ENCODE measurements at places on chromosomes 1 and 21.

DNA sequence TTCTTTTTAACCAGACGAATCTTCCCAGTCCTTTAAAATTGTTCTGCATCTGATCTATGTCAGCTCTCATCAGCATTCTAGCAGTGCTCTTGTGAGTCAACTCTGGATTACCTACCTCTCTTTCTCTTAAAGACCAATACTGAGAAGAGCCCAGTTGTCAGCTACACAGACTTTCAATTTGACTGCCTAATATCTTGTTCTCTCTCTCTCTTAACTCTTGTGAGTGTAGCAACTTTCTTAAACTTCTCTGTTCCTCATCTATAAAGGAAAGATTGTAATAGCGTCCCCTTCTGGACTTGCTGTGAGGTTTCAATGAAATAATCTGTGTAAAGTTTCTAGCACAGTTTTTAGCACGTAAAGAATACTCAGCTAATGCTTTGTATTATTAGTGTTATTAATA lies 499.3 kb upstream of the ADAMTS5 start:
- no peak for DNase-seq

DNA sequence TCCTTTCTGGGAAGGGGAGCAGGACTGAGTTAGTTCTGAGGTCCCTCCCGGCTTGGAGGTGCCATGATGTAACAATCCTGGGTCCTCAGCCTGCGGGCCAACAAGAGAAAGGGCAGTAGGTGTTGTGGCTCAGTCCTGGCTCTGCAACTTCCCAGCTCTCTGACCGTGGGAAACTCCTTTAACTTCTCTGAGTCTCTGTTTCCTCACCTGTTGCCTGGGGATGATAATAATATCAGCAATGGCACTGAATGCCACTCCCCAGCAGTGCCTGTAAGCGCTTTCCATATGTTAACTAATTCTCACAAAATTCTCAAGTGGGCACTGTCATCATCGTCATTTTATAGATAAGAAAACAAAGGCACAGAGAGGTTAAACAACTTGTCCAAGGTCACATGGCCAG lies 2.3 kb downstream of the PADI3 start:
- DNase-seq, result no peak

DNA sequence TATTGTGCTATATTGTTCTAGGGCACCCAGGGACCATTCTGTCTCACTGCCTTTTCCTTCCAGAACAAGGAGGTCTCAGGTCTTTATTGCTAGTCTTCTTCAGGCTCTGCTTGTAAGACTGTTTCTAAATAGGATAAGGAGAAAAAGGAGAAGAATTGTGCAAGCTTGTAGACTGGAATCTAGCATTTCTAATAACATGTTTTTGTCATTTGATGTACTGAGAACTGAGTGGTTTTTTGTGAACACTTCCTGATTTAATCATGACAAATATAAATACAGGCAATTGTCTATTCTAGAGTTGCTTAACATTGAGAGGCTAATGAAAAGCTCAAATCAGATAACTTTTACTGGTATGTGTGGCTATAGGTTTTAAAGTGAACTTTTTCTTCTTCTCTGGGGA lies 77.6 kb downstream of the CLIC4 start:
- no peak for DNase-seq

- DNase-seq, result no peak
These were observed 9.8 kb downstream of the THAP3 start for GRCh38 chr1:6634371-6635052.

- DNase-seq, result no peak
These were observed 315.8 kb upstream of the KAZN start for GRCh38 chr1:14282707-14283106.

DNA sequence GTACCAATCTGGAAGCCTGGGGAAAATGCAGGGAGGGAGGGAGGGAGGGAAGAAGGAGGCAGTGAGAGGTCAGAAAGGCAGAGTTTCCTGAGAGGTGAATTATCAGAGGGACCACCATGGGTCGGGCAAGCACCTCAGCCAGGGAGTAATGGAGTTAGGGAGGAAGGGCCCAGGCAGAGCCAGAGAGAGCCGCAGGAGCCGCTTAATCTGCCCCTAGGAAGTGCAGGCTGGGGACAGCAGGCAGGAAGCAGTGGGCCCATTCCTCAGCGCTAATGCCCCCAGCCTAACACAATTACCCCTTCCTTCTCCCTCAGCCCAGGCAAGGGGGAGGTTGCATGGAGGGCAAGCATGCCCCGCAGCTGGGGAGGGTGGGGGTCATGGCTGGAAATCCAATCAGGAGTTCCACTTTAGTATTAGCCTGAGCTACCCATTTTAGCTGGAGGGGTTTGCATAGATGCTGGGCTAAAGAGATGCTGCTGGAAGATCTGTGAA lies 109.0 kb downstream of the TMEM53 start:
- no peak for DNase-seq

DNA sequence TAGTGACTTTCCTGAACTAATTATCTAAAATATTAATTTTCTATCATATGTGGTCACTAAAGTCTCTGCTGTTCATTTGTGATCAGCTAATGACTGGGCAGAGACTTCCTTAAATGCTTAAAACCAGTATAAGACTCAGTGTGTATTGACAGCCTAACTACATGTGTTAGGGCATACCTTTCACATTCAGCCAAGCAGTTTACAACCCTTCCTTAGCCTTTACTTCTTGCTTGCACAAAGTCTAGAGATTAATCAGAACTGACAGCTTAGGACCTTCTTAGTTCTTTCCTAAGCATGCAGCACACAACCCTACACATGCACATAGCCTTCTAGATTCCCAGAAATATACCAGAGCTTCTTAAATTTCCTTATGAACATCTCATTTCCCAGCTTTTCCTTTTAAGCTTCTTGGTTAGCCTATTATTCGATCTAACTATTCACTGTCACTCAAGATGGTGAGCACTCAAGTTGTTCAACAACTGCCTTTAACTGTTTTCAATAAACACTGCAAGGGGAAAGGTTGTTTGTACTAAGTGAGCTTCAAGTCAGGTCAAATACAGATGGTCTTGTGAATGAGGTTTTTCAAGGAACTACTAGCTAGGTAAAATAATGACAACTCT lies 13.4 kb downstream of the EYA3 start:
- DNase-seq, result no peak

DNA sequence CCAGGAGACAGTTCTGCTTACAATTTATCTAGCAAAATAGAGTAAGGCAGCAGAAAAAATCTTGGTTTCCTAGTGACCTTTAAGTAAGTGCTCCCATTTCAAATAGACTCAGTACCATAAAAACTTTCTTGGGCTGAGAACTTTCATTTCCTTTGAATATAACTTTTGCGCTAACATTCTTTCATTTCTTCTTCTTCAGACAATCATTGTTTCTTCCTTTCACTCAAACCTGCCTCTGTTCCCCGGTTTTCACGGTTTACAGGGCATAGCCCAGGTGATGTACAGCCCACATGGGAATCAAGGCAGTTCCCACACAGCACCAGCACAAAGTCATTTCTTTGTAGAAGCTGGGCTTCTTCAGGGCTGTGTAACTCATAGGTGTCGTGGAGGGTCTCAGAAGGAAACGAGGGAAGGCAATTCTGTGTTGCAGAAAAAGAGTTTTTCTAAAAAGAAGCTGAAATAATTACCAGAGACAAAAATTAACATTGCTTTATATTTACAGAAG lies 611.6 kb downstream of the SMYD3 start:
- DNase-seq, result no peak

DNA sequence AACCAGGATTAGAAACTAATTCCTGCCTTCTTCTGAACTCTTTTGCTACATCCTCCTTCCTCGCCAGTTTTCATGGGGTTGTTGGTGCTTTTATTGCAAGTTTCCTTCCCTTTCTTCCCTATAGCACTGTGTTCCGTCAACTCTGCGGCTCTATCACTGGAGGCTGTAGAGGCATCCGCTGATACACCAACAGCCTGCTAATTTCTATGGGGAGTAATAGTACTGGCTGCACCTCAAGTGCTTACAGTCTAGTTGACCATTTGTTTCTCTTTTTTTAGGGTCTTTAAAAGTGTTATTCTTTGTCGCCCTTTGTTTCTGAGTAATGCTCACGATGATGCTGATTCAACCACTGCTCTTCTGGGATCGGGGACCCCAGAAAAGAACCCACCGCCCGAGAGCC lies 746 bp downstream of the MIS18A start:
- no peak for DNase-seq

DNA sequence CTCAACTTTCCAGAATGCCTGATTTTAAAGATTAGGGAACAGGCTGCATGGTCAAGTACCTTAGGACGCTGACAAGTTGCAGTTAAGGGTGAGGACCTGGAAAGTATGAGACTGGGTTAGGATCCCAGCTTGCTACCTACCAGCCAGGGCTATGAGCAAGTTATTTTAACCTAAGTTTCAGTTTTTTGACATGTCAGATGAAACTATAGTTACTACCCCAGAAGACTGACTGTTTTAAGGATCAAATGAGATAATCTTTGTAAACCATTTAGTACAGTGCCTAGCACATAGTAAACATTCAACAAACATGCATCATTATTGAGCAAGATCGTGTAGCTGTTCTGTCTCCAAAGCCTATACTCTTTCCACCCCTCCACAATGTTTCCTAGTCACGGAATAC lies 14.4 kb downstream of the THEMIS2 start:
- DNase-seq, result no peak

DNA sequence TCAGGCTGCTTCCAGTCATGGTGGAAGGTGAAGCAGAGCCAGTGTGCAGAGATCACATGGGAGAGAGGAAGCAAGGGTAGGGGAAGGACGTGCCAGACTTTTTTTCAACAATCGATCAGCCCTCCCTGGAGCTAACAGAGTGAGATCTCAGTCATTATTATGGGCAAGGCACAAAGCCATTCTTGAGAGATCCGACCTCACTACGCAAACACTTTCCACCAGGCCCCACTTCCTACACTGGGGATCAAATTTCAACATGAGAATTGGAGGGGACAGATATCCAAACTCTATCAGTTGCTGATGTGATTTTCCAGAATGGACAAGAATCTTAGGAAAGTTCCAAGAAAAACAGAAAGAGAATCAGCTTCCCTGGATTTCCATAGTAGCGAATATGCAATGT lies 60.5 kb downstream of the BACE2 start:
- no peak for DNase-seq

DNA sequence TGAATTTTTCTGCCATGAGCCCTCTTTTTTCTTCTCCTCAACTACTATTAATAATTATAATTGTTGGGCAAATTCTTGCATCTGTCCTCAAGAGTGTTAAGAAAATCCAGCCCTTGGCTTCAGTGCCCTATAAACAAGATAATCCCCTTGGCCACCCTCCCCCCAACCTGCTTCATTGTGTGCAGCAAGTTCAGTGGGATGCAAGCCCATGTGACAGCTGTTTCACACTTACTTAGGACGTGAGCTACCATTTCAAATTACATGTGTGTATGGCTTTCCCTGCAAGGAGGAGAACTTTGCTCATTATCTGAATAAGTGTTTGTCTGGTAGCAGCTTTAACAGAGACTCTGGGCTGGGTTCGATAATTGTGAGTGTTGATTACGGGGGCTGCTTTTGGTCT lies 276.2 kb downstream of the CACNA1E start:
- DNase-seq, result no peak

DNA sequence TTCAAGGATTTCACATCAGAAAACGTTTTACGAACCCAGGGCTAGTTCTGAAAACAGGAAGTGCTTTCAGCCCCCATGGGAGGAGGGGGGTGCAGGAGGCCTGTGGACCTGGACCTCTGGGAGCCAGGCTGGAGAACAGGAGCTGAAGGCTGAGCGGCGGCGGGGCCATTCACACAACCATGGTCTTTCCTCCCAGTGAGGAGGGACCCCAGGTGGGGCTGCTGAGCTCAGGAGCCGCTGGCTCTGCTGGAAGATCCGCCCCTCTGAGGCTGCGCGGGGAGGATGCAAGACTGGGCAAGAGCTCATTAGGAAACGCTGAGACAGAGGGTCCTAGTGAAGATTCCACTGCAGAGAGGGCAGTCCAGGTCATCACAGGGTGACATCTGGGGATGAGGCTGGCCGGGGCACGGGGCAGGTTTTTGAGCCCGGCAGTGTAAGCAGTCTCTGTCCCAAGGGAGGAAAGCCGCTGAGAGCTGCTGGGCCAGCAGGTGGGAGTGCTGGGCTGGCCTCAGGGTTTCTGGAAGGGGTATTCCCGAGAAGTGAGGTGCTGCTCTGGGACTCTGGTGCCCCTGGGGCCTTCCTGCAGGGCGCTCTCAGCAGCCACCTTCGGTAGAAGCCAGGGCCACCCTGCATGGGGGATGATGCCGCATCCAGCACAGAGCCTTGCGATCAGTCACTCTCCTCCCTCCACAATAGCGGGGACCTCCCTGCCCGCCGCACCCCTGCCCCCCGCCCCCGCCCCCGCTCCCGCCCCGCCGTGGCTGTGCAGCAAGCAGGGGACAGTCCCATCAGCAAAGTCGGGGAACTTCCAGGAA lies 7.5 kb downstream of the MX2 start:
- DNase-seq, result no peak

DNA sequence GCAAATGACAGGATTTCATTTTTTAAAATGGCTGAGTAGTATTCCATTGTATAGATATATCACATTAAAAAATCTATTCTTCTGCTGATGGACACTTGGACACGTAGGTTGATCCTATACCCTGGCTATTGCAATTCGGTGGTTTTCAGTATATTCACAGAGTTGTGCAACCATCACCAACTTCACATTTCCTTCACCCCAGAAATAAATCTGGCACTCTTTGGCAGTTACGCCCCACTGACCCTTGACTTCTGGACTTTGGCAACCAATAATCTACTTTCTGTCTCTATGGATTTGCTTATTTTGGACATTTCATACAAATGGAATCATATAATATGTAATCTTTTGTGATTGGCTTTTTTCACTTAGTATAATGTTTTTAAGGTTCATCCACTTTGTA lies 35.9 kb downstream of the MAP3K7CL start:
- DNase-seq, result no peak

- DNase-seq, result no peak
These were observed 57.0 kb downstream of the CAMTA1 start for GRCh38 chr1:6842301-6842700.

DNA sequence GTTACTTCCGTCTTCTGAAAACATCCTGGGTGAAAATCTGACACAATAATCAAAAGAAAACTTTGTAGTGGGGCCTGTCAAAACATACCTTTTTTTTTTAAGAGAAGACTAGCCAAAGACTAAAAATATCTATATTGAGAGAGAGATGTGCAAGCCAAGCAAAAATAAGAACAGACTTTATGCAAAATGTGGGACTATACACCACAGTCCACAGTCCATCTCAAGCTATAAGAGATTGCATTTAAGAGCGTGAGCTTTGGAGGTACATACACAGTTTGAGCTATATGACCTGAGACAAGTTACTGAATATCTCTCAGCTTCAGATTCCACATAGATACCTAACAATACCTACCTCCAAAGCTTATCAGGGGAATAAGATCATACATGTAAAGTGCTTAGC lies 64.9 kb upstream of the DYNLT5 start:
- DNase-seq, result no peak

All from stimulated activated CD8-positive, alpha-beta memory T cell treated with anti-CD3 and anti-CD28 coated beads, Interleukin-4, amount 100 ng/mL, for 1 hour (primary cell).